ENCODE measurements at places on chromosomes 1 and 21.
A peak's percentile ranks its signal among the peaks of the same experiment; 100 is the strongest.

DNA sequence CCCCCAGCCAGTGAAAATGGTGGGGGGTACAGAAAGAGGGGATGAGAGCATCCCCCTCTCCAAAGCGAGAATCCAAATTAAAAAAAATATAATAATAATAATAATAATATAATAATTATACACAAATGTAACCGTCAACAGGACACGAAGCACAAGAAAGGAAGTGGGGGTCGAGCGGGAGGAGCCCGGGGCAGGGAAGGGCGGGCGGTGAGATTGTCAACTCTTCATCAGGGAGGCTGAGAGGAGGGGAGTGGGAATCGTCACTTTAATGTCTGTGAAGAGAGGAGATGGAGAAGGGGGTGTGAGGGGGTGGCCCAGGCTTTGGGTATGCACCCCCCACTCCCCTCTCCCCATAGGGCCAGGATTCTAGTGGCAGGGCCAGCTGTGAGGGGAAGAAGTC is 33.2 kb downstream of the MEF2D start:
- DNase-seq = no peak

DNA sequence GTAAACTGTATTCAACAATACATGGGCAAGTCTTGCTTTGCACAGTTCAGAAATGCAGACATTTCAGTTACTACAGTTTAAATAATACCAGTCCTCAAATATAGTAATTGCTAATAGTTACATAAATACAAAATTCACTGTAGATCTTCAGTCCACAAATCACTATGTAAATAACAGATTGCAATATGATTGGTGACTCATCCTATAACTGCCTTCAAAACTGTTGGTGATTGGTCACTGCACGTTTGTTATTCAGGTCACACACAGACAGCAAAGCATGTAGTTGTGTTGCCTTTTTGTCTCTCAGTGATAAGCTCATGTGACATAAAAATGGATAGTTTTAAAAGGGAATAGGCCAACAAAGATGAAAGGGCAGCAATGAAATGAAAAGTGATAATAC is 186.5 kb upstream of the CTTNBP2NL start:
- no peak for DNase-seq

- no peak for DNase-seq
Measured at GRCh38 chr1:247905910-247906503, 10.6 kb downstream of the OR2W3 start.

GRCh38 chr1:34763142-34763781 is 3.7 kb downstream of the GJB4 start:
- no peak for DNase-seq

- DNase-seq = no peak
Measured at GRCh38 chr1:26252718-26253117, 18.7 kb downstream of the CEP85 start.

GRCh38 chr1:115295904-115296696 is 41.9 kb downstream of the NGF start:
- no peak for DNase-seq

DNA sequence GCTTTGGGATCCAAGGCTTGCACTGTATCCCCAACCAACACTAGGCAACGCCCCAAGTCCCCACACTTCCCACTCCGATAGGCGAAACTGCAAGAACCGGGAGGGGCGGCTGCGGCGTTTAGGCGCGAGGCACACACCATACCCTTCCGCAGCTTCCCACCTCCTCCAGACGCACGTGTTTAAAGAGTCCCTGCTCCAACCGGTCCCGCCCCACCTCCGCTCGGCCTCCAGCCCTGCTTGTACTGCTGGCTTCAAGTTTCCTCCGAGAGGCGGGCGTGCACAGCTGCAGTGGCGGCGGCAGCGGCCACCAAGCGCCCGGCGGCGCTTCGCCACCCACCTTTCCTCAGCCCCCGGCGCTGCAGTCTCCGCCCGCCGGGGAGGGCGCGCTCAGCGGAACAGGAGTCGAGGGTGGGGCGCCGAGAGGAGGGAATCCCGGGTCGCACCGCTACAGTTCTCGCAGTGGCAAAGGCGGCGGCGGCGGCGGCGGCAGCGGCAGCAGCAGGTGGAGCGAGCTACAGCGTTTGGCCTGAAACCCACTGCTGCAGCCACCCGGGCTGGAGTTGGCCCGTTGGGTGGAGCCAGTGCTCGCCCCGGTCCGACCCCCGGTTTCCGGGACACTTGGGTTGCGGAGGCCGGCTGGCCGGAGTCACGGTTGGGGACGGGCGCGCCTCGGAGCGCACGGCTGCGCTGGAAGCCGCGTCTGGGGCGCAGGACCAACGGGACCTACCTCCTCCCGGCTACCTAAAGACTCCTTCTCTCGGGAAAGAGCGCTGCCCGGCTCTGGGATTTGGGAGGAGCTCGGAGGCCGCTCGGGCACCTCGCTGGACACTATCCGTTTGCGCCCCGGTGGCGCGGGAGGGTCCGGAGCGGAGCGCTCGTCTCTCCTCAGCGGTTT is at the start of gene CNIH3:
Gene CNIH3 (plus strand): TSS at position 457 of the 895 bp plus-strand sequence. CDS start 858 bp downstream, outside the sequence.
- no peak for DNase-seq

DNA sequence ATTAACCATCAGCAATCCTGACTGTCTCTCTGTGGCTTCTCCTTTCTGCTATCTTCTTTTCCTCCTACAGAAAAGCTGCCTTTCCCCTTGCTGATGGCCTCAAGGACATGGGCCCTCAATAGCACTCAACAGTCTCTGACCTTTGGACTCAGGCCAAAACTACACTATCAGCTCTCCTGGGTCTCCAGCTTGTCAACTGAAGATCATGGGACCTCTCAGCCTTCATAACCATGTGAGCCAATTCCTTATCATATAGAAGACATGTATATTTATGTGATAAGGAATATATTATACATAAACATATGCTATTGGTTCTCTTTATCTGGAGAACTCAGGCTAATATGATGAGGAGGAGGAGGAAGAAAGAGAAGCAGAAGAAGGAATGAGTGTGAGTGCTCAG is 91.8 kb upstream of the GJB5 start:
- DNase-seq = no peak

GRCh38 chr1:112439592-112439991 is 43.6 kb downstream of the CTTNBP2NL start:
- no peak for DNase-seq

DNA sequence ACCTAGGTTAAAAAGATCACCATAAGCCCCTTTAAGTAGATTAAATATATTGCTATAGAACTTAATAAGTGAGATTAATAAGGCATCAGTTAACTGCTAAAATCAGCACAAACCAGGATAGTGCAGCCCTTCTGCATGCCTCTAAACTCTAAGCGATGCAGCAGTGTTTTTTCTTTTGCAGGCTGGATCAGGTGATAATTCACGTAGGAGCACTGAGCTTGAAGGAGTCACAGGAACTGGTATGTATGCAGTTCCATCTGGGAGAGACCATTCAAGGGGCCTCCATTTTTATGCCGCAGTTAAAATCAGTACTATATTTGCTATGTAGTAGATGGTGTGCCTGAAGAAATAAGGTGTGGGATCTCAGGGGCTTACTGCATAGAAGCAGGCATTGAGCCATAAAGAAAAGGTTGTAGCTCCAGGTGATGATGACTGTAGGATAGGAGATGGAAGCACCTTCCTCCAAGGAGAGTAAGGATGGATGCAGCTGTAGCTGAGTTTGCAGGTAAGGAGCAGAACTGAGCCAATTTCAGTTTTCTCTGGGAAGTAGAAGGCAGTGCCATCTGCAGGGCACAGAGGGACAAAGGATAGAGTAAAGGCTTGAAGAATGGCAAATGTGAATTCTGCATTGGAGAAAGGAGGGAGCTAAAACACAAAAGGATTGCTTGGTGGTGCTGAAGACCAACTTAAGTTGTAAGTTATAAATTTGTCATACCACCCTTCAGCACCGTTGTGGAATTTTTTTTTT is 22.6 kb downstream of the NPL start:
- no peak for DNase-seq

DNA sequence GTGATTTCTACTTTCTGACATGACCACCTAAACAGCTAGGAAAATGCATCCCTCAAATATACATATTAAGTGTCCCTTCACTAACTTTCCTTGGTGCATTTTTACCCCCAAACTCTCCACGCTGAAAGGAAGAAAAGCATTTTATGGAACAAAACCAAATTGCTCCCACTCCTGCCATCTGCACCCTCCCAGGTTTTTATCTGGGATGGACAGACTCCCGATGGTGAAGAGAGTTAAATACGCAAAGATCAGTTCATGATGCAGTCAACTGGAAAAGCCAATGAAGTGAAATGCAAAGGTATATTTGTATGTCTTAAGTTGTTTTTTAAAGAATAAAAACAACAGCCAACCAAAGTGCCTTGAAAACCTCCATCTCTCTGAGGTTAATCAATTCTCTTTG is 2.7 kb downstream of the DSTYK start:
- DNase-seq = no peak

GRCh38 chr1:177122461-177123251 is 41.9 kb downstream of the ASTN1 start:
- no peak for DNase-seq

DNA sequence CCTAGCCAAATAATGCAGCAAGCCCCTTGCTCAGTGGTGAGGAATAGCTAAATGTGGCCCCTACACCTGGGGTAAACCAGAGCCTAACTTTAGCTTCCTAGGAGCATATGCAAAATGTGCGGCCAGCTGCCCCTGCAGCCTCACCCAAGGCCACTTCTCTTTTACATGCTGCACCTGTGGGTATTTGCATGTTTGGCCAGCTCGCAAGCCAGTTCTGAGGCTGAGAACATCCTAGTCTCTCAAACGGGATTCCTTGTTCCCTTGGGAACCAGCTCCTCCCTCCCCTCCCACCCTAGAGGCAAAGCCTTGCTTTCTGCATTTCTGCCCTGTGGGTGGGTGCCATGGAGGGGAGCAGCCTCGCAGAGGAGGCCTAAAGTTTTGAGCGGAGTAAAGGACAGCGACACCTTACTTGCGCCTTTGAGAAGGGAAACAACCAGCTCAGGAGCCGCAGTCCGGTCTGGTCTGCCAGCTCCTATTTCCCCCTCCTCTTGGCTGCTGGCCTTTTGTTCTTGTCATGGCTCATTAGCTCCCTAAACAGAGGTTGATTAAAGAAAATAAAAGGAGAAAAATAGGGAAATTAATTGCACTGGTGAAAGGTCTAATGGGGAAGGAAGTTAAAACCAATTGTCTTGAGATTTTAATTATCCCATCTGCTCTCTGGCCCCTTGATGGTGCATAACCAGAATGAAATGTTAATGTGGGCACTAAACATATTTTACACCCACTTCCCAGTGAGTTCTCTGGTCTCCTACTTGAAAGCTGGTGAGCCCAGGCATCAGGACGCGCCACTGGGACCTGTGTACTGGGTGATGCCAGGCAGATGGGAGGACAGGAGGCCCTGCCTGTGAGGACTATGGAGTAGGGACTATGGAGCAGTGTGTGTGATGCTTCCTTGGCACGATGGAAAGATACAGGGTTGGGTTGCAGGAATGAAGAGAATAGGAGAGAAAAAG is 68.7 kb downstream of the TEX35 start:
- DNase-seq = no peak

- DNase-seq = no peak
Measured at GRCh38 chr1:209172286-209172685, 411.2 kb upstream of the CAMK1G start.

- no peak for DNase-seq
Measured at GRCh38 chr1:23428136-23428905, 3.8 kb upstream of the TCEA3 start.

DNA sequence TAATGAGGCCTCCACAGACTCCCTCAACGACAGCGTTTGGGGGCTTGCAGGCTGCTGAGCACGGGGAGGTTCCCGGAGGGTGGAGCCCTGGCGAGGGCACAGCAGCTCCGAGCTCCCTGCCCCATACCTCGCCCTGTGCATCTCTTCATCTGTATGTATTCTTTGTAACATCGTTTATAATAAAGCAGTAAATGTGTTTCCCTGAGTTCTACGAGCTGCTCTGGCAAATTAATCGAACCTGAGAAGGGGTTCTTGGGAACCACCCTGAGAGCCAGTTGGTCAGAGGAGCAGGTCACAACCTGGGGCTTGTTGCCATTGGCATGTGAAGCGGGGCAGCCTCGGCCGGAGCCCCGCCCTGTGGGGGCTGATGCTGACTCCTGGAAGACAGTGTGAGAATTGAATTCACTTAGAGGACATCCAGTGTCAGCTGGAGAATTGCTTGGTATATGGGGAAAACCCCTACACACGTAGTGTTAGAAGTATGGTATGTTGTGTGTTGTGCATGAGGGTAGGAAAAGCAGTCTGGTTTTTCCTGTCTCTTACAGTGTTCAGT is 11.5 kb downstream of the SLC37A1 start:
- no peak for DNase-seq

- peak; percentile 10 for DNase-seq
Measured at GRCh38 chr1:218304281-218305039, 19.4 kb downstream of the RRP15 start.

- DNase-seq = no peak
Measured at GRCh38 chr1:40044110-40044509, 3.6 kb downstream of the CAP1 start.

DNA sequence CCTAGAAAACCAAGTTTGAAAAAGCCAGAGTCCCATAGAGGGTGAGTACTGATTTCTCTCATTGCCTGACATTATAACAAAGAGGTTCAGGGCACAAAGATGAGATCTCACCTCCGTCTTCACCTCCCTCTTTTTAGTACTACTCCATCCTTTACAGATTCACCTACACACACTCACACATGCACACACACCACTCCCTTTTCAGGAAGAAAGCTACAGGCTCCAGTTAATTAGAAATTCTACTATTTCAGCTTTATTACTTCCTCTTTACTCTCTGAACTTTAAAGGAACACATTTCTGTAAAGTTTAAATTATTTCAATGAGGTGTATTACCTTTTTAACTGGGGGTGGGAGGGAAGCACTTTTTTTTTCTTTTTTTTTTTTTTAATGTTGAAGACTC is 59.6 kb upstream of the PRDX6 start:
- no peak for DNase-seq

- DNase-seq = no peak
Measured at GRCh38 chr1:243727503-243728203, 122.4 kb downstream of the AKT3 start.

- DNase-seq = no peak
Measured at GRCh38 chr1:63635681-63636080, 42.5 kb downstream of the PGM1 start.

- DNase-seq = no peak
Measured at GRCh38 chr1:234229581-234230387, 143.5 kb upstream of the COA6 start.

GRCh38 chr1:206895325-206895724 is 1.9 kb upstream of the IL24 start:
- DNase-seq = no peak

DNA sequence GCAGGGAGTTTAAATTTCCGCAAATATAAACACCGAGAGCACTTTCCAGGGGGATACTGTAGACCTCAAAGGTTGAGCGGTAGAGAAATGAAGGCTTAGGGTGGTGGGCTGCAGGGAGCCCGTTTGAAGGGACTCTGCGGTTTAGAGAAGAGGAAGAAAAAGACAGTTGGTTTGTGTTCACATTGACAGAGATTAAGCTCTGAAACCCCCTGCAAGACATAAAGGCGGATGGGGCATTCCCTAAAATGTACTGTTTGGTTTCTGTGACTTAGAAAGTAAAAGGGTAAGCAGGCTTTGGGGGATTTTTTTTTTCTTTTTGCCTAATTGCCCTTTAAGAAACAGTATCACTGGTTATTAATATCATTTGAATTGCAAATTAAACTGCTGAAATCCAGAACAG is 1.3 kb downstream of the KAZN start:
- DNase-seq = no peak

All from substantia nigra (tissue), 51 donors.